ENCODE measurements at places on chromosomes 11 and 22. TPM values are rescaled to one million over a fixed set of nuclear protein-coding genes. Genes with fewer than 3 reads are reported as not detected.

The C11orf16 gene
- total RNA-seq, result not detected

The TNNT3 gene
- not detected for total RNA-seq

The BEST1 gene
- 2.6 TPM for total RNA-seq

The TIMP3 gene
- 280 TPM for total RNA-seq

The GLYATL2 gene
- not detected for total RNA-seq

The VWCE gene
- not detected for total RNA-seq

The WNT11 gene
- total RNA-seq, result 4.2 TPM

The BCO2 gene
- total RNA-seq, result 4.2 TPM

The SCGB1A1 gene
- total RNA-seq, result not detected

The IGLL1 gene
- total RNA-seq, result not detected

Data from body of pancreas (tissue), 4 donors.